ENCODE measurements at places on chromosomes 1 and 21.

DNA sequence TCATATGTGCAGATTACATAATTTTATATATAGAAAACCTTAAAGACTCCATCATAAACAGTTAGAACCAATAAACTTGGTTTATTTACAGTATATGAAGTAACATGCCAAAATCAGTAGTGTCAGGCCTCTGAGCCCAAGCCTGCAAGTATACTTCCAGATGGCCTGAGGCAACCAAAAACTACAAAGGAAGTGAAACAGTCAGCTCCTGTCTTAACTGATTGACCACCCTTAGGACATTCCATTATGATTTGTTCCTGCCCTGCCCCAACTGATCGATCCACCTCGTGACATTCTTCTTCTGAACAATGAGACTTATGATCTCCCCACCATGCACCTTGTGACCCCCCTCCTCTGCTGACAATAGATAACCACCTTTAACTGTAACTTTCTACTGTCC lies 630.3 kb downstream of the AMY1C start:
- no peak for DNase-seq

DNA sequence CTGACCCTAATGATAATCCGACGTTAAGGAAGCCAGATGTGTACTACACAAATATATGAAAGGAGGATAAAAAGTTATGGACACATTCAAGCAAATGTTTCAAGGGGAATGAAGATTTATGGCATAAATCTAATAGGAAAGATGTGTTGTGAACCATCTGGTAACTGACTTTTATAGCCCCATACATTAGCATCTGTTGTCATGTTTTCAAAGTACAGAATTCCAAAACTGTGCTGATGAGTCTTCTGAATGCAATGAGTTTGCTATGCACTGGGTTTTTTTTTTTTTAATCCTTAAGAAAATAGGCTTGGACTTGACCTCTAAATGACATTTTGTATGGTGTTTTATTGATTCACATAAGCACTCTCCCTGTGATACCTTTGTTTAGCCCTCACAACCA lies 158.5 kb upstream of the ESRRG start:
- no peak for DNase-seq

GRCh38 chr1:183022202-183023145 lies 746 bp upstream of the LAMC1 start:
- DNase-seq, result peak; percentile 44

- DNase-seq, result no peak
Observed at GRCh38 chr1:111825217-111825616, 69.5 kb downstream of the DDX20 start.

- DNase-seq, result no peak
Observed at GRCh38 chr1:21614419-21615115, 54.6 kb downstream of the RAP1GAP start.

DNA sequence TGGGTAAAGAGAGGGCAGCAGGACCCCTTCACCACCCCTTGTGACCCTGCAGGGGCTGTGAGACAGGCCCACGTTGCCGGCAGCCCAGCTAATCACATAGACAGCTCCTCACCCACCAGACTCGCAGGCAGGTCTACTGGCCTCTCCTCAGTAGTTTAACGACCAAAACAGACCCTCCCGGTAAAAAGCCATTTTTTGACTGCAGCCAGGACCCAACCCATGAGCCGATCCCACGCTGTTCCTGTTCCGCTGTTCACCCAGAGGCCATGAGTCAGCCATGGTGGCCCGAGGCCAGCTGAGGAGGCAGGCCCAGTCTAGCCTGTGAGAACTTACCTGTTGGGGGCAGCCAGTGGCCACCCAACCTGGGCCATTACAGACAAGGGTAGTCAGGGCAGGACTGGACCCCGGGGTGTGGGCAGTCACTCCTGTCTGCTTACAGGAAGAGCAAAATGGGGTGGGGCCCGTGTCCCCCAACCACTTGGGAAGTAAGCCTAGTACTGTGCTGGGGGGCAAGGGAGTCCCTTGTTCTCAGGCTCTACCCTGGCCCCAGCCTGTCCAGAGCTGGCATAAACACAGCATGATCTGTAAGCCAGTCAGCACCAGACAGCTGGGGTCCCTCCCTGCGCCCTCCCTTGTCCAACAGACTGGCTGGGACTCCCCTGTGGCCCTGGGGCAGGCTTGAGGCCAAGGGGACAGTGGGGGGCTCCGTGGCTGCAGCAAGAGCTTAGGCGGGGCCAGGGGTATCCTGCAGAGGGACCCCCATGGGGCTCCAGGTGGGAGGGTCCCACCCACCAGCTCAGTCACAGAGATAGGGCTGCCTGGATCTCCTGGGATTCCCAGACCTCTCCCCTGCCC lies 61.9 kb downstream of the WNT9A start:
- peak; percentile 69 for DNase-seq

DNA sequence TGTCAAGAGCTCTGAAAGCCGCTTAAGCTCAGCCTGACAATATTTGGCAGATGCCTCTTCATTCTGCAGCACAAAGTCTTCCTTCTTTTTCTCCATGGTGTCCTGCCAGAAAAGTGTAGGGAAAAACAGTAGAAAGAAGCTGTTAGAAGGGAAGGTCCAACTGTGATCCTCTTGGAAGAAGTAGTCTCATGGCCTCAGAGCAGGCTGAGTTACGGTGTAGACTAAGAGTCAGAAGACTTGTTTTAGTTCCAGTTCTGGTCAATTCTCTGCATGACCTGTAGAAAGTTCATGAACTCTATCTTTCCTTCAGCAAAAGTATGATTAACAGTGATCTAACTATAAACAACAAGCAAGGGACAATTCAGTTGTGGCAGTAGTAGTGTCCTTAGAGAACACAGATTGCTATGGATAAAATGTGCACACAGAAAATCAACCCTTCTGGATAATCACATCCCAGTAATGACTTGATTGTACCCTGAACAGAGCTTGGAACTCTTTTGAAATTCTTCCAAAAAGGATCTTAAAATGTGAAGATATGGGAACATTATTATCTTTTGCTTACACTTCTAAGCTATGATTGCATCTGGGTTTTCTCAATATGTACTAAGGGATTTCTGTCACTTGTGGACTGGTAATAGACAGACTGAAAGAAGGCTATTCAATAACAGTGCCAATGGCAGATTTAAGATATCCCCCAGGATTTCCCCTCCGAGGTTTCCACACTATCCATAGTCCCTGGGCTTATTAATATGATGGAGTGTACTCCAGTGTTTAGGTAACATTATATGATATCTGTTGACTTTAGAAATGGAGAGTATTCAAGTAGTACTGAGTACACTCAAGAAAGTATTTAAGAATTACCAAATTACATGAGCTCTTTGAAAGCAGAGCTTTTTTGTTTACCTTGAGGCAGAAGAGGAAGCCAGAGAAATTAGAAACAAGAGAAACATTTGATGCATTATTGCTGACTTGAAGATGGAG lies 22.1 kb upstream of the GBP2 start:
- no peak for DNase-seq

GRCh38 chr1:58345215-58346035 lies 201.1 kb downstream of the OMA1 start:
- peak; percentile 39 for DNase-seq

DNA sequence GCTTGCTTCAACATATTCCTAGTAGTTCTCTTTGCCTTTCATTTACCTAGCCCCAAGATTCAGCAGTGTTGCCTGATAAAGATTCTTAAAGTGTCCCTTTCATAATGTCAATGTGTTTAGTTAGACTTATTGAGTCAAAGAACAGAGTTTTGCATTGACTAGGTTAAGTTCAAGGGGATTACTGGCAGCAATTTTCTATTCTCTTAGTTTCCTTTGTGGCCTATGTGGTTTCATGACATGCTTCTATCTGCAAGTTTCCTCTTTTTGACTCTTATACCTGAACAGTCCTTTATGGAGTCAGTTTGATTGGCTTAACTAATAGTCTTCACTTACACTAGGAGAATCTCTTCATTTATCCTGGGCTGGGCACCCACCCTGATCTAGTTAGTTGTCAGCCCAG lies 151.3 kb downstream of the ADGRL4 start:
- no peak for DNase-seq

- no peak for DNase-seq
Observed at GRCh38 chr1:45945426-45945825, 142.0 kb downstream of the MAST2 start.

GRCh38 chr1:16625497-16626408 lies 12.4 kb upstream of the NBPF1 start:
- no peak for DNase-seq

- no peak for DNase-seq
Observed at GRCh38 chr1:197250616-197251015, 17.4 kb upstream of the CRB1 start.

DNA sequence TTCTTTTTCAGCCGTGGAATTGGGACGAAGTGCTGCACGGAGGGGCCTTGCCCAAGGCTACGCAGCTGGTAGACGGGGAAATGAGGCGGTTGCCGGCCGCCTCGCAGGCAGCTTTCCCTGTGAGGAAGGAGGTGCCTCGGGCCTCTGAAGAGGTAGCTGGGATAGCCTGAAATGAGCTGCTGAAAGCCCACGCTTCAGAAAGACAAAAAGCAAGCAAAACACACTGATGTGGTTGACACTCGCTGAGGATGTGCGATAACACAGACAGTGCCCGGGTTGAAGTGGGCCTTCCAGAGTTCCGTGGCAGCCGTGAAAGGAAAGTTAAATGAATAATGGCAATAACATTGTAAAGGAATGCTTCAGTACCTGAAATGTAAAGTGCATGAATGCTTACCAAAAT lies 47.2 kb downstream of the S1PR1 start:
- no peak for DNase-seq

- DNase-seq, result no peak
Observed at GRCh38 chr1:5734414-5734813, 257.8 kb downstream of the NPHP4 start.

GRCh38 chr1:232034556-232034955 lies 408.0 kb downstream of the DISC1 start:
- DNase-seq, result no peak

DNA sequence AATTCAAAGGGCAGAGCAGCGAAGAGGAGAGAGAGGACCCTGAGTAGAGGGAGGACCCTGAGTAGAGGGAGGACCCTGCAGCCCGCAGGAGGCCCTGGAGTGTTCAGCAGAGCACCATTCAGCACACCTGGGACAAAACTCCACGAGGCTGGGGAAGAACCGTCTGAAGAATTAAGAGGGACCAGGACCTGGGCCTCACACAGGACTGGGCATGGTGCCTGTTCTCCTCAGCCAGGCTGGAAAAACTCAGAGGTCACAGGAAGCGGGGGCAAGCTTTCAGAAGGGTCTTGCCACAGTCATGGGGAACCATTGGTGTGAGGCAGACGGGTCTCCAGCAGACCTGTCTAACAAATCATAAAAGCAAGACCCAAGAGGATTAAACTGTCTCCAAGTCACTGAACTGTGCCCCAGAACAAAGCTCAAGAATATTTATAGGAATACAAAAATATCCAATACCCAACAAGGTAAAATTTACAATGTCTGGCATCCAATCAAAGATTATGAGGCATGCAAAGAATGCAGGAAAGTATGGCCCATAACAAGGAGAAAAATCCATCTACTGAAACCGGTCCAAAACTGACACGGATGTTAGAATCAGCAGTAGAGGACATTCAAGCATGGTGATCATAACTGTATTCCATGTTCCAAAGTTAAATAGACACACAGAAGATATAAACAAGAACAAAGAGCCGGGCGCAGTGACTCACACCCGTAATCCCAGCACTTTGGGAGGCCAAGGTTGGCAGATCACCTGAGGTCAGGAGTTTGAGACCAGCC lies 30.6 kb downstream of the MORN1 start:
- DNase-seq, result no peak

DNA sequence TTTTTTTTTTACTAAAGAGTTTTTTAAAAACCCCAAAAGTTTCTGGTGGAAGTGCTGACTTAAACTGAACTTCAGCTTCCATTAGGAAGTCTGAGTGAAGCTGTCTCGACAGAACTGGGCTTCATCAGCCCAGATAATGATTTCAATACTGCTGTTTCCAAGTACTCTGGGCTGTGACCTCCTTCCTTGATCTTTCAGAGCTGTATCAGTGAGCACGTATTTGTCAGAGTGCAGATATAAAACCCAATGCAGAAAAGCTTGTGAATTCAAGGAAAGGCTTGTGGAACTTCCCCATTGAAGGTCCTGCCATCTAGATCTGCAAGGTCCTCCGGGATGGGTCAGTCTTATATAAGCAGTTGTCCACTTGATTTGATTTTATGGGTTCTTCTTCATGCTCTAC lies 50.1 kb upstream of the RGS21 start:
- no peak for DNase-seq

DNA sequence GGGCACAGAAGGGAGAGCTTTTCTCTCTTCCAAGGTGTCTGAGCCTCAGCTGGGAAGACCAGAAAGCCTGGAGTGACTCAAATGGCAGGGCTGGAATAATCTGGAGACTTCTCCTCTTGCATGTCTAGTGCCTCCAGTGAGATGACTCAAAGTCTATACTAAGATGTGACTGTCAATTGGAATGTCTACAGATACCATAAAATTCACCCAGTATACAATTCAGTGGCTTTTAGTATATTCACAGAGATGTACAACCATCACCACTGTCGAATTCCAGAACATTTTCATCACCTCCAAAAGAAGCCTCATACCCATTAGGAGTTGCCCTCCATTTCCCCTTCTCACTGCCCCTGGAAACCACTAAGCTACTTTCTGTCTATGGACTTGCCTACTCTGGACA lies 47.9 kb upstream of the CNN3 start:
- DNase-seq, result no peak

DNA sequence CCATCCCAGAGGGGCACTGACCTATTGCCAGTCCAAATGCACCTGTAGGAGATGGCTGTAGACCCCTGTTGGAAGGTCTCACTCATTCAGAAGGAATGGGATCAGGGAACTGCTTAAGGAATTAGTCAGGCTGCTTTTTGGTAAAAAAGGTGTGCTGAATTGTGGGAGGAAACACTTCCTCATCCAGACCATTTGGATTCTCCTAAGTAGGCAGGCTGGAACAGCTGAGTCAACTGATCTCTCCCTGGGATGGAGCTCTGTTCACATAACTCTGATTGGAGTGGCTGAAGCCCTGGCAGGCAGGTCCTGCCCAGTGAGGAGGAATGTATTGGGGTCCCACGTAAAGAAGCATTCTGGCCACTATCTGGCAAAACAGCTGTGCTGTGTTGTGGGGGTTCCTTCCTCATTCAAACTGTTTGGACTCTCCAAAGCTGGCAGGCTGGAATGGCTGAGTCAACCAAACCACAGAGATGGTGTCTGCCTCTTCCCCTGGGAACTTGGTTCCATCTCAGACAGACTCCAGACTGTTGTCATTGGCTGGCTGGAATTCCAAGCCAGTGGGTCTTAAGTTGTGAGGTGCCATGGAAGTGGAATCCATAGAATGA lies 70.7 kb upstream of the PDC start:
- no peak for DNase-seq

- no peak for DNase-seq
Observed at GRCh38 chr1:167566766-167567165, 13.2 kb upstream of the CREG1 start.

DNA sequence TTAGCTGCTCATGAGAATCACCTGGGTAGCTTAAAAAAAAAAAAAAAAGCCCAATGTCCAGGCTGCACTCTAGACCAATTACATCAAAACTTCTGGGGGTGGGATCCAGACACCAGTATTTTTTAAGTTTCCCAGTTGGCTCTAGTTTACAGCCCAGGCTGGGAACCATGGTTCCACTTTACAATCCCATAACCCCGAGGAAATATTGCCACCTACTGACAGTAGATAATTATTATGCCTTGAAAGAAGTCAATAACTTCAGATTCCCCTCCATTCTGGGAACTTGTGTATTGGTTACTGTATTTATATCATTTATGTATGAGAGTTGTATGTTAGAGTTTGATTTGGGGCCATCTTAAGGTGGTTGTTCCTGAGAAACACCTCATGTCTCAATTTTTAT lies 100.2 kb downstream of the SPATA46 start:
- peak; percentile 28 for DNase-seq

Data from iPS-NIHi11 (cell line).